ENCODE measurements at places on chromosomes 12 and 14. TPM values are rescaled to one million over a fixed set of nuclear protein-coding genes. Genes with fewer than 3 reads are reported as not detected.

The P2RX2 gene
- not detected for total RNA-seq

The SMIM41 gene
- total RNA-seq, result not detected

The SLC7A7 gene
- total RNA-seq, result 28.4 TPM

The EVL gene
- total RNA-seq, result 24.2 TPM

The GPR135 gene
- 1.1 TPM for total RNA-seq

Data from A549 treated with Mapracorat at 1 μM for 4 hours (cell line).